ENCODE measurements at places on chromosomes 16 and 17.
A peak's percentile ranks its signal among the peaks of the same experiment; 100 is the strongest.

DNA sequence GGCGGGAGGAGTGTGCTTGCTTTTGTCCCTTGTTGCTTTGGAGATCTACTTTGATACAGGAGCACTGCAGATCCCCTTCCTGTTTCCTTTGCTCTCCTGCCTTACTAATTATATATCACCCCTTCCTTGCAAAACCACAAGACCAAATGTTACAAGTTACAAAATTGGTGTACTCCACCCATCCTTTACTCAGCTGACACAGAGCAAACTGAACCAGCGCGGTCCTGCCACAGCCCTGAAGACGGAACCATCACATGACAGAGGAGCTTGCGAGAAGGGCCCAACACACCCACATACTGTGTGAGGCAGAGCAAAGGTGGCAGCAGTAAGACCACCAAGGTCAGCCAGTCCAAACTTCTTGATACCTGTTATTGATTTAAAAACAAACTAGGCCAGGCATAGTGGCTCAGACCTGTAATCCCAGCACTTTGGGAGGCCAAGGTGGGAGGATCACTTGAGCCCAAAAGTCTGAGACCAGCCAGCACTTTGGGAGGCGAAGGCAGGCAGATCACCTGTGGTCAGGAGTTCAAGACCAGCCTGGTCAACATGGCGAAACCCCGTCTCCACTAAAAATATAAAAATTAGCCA is 33.2 kb downstream of the CYTH1 start:
- peak; percentile 88 for DNase-seq

GRCh38 chr16:70569752-70570151 is 46.1 kb downstream of the SF3B3 start:
- no peak for DNase-seq

GRCh38 chr17:1192911-1193699 is 13.3 kb upstream of the ABR start:
- DNase-seq, result no peak

GRCh38 chr16:87675111-87675719 is 72.9 kb downstream of the JPH3 start:
- no peak for DNase-seq

GRCh38 chr17:80254396-80255251 is 6.0 kb upstream of the RNF213 start:
- no peak for DNase-seq

DNA sequence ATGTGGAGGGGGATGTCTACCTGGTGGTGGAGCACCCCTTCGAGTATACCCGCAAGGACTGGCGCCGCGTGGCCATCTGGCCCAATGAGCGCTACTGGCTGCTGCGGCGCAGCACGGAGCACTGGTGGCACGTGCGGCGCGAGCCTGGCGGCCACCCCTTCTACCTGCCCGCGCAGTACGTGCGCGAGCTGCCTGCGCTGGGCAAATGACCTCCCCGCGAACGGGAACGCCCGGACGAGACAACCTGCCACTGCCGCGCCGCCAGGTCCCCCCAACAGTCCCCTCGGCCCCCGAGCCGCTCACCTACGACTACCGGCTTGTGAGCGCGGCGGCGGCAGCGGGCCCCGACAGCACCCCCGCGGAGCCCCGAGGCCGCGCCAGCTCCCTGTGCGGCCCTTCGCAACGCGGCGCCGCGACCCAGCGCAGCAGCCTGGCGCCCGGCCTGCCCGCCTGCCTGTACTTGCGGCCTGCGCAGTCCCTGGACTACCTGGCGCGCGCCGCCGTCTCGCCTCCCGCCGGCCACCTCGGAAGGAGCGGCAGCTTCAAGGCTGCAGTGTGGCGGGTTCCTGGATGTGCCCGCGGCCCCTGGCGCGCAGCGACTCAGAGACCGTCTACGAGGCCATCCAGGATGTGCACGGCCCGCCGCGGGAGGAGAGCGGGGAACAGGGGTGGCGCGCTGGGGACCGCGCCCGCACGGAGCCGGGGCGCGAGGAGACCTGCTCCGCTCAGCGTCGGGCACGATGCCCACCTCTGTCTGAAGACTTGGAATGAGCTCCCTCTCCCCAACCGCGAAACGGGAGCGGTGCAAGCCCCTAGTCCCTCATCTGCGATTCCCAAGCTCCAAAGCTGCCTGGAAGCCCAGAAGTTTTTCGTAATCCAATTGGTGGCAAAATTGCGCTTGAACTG is 48.7 kb upstream of the AMZ2 start:
- DNase-seq, result no peak

All from CD8-positive, alpha-beta memory T cell (primary cell).